ENCODE measurements at places on chromosomes 6 and 20.

DNA sequence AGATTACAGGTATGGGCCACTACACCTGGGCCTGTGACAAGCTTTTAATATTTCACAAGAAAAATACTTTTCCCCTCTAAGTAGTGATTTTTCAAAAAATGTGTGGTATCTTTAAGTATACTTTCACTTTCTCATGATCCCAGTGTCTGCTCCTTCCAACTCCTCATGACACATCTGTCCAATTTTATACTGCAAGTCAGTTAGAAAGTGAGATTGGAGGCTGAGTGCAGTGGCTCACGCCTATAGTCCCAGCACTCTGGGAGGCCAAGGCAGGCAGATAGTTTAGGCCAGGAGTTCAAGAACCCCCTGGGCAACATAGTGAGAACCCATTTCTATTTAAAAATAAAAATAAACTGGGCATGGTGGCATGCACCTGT is 20.2 kb downstream of the PIM1 start:
- no peak for DNase-seq

GRCh38 chr6:7881765-7882500 is 28.7 kb downstream of the TXNDC5 start:
- no peak for DNase-seq

DNA sequence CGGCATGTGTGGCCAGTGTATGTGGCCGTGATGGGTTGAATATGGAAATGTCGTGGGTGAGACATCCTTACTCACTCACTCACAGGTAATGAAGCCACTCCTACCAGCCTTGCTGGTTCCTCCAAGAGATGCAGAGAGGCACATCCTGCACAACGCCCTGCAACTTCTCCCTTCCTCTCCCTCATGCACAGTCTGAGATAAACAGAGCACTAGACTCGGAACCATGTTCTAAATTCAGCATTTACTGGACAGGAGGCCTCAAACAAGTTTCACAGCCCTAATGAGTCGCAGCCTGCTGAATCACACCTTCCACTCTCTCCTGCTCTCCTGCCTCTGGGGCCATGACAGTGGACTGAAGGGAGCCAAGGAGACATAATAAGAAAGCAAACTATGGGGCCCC is 91.2 kb downstream of the ISM1 start:
- no peak for DNase-seq

GRCh38 chr20:49699200-49699992 is 14.3 kb downstream of the B4GALT5 start:
- DNase-seq: no peak

- no peak for DNase-seq
Observed at GRCh38 chr20:22862671-22863230, 172.4 kb upstream of the SSTR4 start.

DNA sequence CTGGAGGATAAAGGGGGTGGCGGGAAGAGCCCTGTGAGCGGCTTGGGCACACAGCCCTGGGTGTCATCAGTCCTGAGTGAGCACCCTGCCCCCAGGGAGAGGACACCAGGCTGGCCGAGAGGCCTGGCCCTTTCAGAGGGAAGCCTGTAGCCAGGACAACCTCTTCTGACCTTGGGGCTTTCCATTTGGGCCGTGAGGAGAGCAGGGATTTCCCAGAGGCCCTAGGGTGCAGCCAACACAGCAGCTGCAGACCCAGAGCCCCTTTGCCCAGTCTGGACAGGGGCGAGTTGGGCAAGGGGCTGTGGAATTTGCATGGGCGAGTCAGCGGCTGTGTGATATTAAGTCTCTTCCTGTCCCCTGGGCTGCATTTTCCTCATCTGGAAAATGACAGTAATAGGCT is 6.3 kb downstream of the MAP1LC3A start:
- DNase-seq: no peak

DNA sequence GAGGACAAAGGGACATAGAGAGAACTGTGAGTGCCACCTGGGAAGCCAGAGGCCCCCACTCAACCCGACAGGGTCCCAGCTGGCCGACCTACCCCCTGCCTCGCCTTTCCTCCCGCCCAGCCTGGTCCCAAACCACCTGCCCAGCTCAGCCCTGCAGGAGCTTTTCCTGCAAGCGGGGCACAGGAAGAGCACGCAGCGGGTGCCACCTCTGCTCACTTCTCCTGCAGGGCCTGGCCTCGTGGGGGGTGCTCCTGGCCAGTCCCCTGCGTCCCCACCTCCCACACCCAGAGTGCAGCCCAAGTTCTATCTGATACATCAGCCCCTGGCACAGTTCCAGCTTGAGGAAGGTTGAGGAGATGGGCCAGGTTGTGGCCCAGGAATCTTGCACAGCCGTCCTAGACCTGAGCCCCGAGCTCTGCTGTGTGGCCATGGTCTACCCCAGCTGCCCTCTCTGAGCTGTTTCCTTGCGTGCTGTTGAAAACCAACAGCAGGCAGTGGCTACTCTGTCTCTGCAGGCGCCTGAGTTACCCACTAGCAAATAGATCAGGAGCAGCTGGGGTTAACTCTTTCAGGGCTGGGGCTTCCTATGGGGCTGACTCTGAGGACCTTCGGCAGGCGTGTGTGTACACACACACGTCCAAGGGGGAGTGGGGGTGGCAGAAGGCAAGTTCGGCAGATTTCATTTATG is 1.7 kb downstream of the NECAB3 start:
- DNase-seq: no peak

- no peak for DNase-seq
Observed at GRCh38 chr6:82022614-82023129, 224.9 kb downstream of the IBTK start.
